ENCODE measurements at places on chromosomes 3 and 15. TPM values are rescaled to one million over a fixed set of nuclear protein-coding genes. Genes with fewer than 3 reads are reported as not detected.

DNA sequence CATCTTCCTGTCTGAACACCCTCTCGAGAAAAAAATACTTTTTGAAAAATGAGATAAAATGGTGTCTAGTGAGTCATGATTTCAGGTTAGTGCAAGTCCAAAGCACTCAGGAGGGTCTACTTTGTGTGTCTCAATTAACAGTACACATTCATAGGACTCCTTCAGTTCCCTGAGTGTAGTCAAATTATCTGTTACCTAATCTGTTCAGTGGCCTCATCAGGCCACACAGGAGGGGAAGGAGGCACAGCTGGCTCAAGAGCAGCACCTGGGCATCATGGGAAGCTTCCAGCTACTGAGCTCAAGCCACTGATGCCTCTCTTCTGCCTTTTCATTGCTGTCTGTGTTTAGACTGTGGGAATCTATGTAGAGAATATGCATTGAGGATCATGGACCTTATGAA is 341.4 kb upstream of the SGO1 start:
- H3K4me3 ChIP-seq: no peak overlapping the region
- H3K27me3 ChIP-seq: no peaks in the 10 kb centered on the region
- no peaks in the 10 kb centered on the region for H3K36me3 ChIP-seq

Gene DPPA2
- polyA plus RNA-seq: not detected

Gene GP9
- polyA plus RNA-seq: not detected

DNA sequence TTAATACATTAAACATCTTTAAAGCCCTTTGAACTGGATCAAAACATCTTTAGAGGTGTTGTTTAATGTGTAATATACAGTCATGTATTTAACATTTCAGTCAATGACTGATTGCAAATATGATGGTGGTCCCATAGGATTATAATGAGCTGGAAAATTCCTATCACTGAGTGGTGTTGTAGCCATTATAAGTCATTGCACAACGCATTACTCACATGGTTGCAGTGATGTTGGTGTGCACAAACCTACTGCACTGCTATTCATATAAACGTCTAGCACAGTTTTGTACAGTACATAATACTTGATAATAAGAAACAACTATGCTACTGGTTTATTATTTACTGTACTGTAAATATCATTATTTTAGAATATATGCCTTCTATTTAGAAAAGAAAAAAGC is 75.6 kb downstream of the DTWD1 start:
- no peaks in the 10 kb centered on the region for H3K36me3 ChIP-seq
- H3K4me1 ChIP-seq: no peaks in the 10 kb centered on the region
- no peak overlapping the region for H3K4me3 ChIP-seq
- no peak overlapping the region for H3K27ac ChIP-seq

Gene CACNA2D2
- 1.2 TPM for polyA plus RNA-seq

Gene CLDN1
- polyA plus RNA-seq: 0.60 TPM

Gene PLA2G4E
- polyA plus RNA-seq: not detected

GRCh38 chr15:50278496-50278895 is 13.0 kb upstream of the HDC start:
- H3K27ac ChIP-seq: no peak overlapping the region
- no peak for DNase-seq
- H3K27me3 ChIP-seq: no peaks in the 10 kb centered on the region
- no peak overlapping the region for H3K4me3 ChIP-seq
- H3K36me3 ChIP-seq: no peaks in the 10 kb centered on the region

GRCh38 chr15:31359702-31360111 is 33.1 kb downstream of the KLF13 start:
- H3K36me3 ChIP-seq: no peaks in the 10 kb centered on the region
- H3K4me1 ChIP-seq: no peaks in the 10 kb centered on the region
- no peak for DNase-seq
- H3K27me3 ChIP-seq: no peaks in the 10 kb centered on the region
- H3K4me3 ChIP-seq: no peak overlapping the region

GRCh38 chr3:42827654-42828053 is 18.4 kb downstream of the ACKR2 start:
- H3K36me3 ChIP-seq: no peaks in the 10 kb centered on the region
- no peak overlapping the region for H3K27ac ChIP-seq
- no peaks in the 10 kb centered on the region for H3K4me1 ChIP-seq
- no peak overlapping the region for H3K4me3 ChIP-seq

Gene GOLGA8M
- polyA plus RNA-seq: not detected

Gene TMIE
- not detected for polyA plus RNA-seq

GRCh38 chr15:52682781-52683180 is 3.6 kb upstream of the ATOSA start:
- H3K4me3 ChIP-seq: no peak overlapping the region
- no peaks in the 10 kb centered on the region for H3K27me3 ChIP-seq
- no peak for DNase-seq
- H3K36me3 ChIP-seq: no peaks in the 10 kb centered on the region
- H3K27ac ChIP-seq: no peak overlapping the region

DNA sequence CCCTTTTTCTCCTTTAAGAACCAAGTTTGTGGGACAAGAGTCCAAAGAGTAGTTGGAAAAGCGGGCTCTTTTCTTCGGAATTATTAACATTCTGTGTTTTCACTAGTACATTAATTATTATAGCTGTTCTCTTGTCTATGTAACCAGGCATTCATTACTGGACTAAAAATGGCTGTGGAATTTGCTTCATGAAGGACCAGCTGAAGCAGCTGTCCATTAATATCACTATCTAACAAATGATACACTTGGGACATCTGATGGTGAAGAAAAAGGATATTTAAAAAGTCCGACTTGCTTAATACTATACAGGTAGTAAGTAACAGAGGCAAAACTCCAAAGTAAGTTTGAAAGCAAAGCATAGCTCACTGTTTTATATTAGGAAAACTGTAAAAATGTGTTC is 728.9 kb upstream of the DPPA4 start:
- H3K36me3 ChIP-seq: no peaks in the 10 kb centered on the region
- no peak overlapping the region for H3K27ac ChIP-seq
- DNase-seq: no peak
- H3K27me3 ChIP-seq: no peaks in the 10 kb centered on the region
- no peaks in the 10 kb centered on the region for H3K4me1 ChIP-seq

DNA sequence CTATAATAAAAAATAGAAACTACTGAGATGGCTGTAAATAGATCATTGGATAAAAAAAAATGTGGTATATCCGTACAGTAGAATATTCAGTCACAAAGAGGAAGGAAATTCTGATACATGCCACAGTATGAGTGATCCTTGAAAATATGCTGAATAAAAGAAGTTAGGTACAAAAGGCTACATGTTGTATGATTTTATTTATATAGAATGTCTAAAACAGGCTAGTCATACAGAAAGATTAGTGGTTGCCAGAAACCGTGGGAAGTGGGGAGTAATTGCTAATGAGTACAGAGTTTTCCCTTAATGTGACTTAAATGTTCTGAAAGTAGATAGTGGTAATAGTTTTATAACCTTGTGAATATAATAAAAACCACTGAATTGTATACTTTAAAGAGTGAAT is 24.9 kb upstream of the FAH start:
- H3K36me3 ChIP-seq: no peaks in the 10 kb centered on the region
- no peaks in the 10 kb centered on the region for H3K4me1 ChIP-seq
- no peak overlapping the region for H3K4me3 ChIP-seq
- H3K27me3 ChIP-seq: no peaks in the 10 kb centered on the region

Gene COL6A6
- polyA plus RNA-seq: not detected

Gene GOLGA8R
- not detected for polyA plus RNA-seq

GRCh38 chr3:150970665-150971324 is 1.7 kb downstream of the CLRN1 start:
- no peaks in the 10 kb centered on the region for H3K36me3 ChIP-seq
- no peak for DNase-seq
- H3K27ac ChIP-seq: no peak overlapping the region
- no peak overlapping the region for H3K4me3 ChIP-seq
- H3K4me1 ChIP-seq: no peaks in the 10 kb centered on the region
- H3K27me3 ChIP-seq: no peaks in the 10 kb centered on the region

- H3K27ac ChIP-seq: no peak overlapping the region
- H3K27me3 ChIP-seq: no peaks in the 10 kb centered on the region
- H3K36me3 ChIP-seq: no peaks in the 10 kb centered on the region
- no peak overlapping the region for H3K4me3 ChIP-seq
Observed at GRCh38 chr3:62035402-62036057, 337.8 kb downstream of the FEZF2 start.

DNA sequence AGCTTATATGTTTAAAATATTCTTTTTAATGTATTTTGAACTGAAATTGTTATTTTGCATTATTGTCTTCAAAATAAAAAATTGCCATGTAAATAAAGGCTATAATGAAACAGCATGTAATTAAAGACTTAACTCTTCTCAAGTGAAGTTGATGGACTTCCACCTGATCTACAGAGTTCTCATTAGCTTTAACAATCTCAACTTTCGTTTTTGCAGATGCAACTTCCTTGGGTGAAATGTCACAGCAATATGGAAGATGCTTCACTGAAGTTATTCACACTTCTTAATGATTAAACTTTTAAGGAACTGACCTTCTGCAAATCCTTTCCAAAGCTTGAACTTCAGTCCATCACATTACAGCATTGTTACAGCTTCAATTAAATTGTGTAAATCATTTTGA is 63.6 kb downstream of the OSTN start:
- no peak overlapping the region for H3K27ac ChIP-seq
- H3K4me3 ChIP-seq: no peak overlapping the region
- H3K27me3 ChIP-seq: no peaks in the 10 kb centered on the region
- H3K36me3 ChIP-seq: no peaks in the 10 kb centered on the region
- H3K4me1 ChIP-seq: no peaks in the 10 kb centered on the region
- no peak for DNase-seq

Gene AGBL1
- polyA plus RNA-seq: not detected

Gene CCDC13
- 0.85 TPM for polyA plus RNA-seq

- DNase-seq: no peak
- H3K36me3 ChIP-seq: no peaks in the 10 kb centered on the region
- H3K4me1 ChIP-seq: no peaks in the 10 kb centered on the region
- no peaks in the 10 kb centered on the region for H3K27me3 ChIP-seq
- no peak overlapping the region for H3K4me3 ChIP-seq
- H3K27ac ChIP-seq: no peak overlapping the region
Observed at GRCh38 chr3:102346897-102347296, 87.9 kb upstream of the ZPLD1 start.

- no peak for DNase-seq
- no peaks in the 10 kb centered on the region for H3K27me3 ChIP-seq
- no peak overlapping the region for H3K27ac ChIP-seq
Observed at GRCh38 chr3:122362026-122362425, 21.0 kb downstream of the MIX23 start.

GRCh38 chr3:31378231-31378630 is 154.5 kb upstream of the STT3B start:
- no peaks in the 10 kb centered on the region for H3K36me3 ChIP-seq
- no peak overlapping the region for H3K4me3 ChIP-seq
- no peaks in the 10 kb centered on the region for H3K27me3 ChIP-seq
- no peaks in the 10 kb centered on the region for H3K4me1 ChIP-seq

DNA sequence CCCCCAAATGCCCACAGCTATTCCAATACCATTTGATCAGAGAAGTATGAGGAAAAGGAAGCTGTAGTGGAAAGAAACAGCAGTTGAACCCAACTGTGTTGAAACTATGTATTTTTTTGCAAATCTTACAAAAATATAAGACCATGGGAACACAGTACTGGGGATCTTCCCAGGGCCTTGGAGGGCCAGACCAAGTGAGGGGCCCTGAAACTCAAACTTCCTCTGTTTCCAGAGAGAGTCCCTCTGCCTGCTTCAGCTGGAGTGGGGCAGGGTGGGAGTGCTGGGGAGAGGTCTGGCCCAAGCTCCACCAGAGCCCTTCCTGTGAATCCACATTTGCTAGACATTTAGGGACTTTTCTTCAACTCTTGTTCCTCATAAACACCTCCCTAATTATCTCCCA is 263.9 kb downstream of the CHST2 start:
- H3K4me1 ChIP-seq: no peaks in the 10 kb centered on the region
- H3K27me3 ChIP-seq: no peaks in the 10 kb centered on the region
- H3K4me3 ChIP-seq: no peak overlapping the region
- no peaks in the 10 kb centered on the region for H3K36me3 ChIP-seq
- no peak for DNase-seq

DNA sequence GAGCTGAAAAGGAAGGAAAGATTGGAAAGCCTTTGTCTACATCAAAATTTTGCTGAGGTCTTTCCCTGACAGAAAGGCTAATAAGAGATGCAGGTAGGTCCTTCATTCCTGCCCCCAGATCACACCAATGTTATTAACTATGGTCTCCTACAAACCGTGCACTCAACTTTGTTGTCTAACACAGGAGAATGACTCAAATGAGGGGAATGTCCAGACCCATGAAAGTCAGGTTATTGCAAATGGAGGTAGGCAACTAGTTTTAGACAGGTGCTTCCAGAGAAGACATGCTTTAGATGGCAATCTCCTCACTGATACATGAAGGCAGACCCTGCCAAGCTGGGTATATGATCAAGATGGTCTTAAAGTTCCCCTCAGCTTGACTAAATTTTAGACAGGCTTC is 51.0 kb downstream of the NFKBIZ start:
- no peak overlapping the region for H3K27ac ChIP-seq
- no peaks in the 10 kb centered on the region for H3K4me1 ChIP-seq
- H3K4me3 ChIP-seq: no peak overlapping the region

Measured in sigmoid colon (tissue), 7 donors.